ENCODE measurements at places on chromosomes 7 and 10.

GRCh38 chr10:31321396-31321941 is 2.5 kb downstream of the ZEB1 start:
- DNase-seq, result no peak

- DNase-seq, result no peak
Measured at GRCh38 chr7:149261316-149261828, 624 bp upstream of the ZNF783 start.

DNA sequence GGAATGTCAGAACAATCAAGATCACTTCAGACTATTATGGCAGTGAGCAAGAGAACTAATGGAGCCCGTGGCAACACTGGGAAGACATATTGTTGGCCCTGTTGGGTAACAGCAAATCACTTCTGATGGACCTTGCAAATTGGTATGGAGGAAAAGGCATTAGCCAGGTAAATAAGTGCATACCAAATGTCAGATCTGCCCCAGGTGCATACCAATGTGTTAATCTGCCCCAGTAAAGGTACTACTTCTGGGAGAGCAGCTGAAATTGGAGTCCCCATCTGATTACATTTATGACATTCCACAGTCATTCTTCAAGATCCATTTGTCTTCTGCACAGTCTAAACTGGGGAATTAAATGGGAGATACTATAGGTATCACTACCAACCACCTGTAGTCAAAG is 3.7 kb upstream of the SGMS1 start:
- no peak for DNase-seq

DNA sequence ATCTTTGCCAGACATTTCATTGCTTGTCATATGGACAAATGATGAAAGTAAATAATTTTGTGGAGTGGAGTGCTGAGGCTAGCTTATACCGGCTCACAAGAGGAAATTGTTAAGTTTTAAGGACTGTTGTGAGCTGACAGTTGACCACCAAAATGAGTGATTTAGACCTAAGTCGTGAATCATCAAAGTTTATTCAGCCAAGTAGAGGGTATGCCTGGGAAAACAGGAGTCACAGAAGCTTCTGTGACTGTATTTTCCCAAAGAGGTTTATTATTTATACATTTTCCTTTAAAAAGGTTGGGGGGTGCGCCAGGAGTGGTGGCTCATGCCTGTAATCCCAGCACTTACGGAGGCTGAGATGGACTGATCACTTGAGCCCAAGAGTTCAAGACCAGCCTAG is 21.8 kb downstream of the MRPS24 start:
- DNase-seq, result no peak

DNA sequence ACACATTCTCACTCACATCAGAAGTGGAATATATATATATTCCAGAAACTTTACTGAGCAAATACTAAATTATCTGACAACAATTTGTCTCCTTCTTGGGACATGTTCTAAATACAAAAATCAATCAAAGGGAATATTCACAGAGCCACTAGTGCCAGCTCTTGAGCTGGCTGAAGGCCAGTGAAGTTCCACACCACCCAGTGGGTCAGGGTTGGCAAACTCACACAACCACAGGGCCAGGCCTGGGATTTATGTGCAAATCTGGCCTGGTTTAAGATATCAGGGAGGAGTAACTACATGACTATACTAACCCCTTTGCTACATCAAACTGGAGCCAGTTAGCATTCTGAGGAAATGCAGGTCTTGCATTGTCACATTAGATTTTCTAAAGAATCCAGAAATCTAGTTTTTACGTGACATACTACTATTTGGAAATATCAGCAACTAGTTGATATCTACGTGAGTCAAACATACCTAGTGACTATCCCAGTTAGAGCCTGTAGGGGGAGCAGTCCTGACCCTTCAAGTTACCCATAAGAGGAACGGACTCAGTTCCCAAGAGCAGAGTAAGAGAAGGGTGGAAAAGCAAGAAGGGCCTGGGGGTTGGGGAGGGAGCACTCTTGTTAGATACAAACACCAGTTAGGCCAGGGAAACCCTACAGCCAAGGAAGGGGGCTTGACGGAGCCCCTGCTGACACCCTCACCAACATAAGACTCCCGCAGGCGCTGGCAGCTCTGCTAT is 600.4 kb downstream of the KCNMA1 start:
- no peak for DNase-seq

- no peak for DNase-seq
Measured at GRCh38 chr7:37430640-37431039, 18.0 kb downstream of the ELMO1 start.

- DNase-seq, result no peak
Measured at GRCh38 chr7:98963305-98963704, 85.0 kb downstream of the TRRAP start.

DNA sequence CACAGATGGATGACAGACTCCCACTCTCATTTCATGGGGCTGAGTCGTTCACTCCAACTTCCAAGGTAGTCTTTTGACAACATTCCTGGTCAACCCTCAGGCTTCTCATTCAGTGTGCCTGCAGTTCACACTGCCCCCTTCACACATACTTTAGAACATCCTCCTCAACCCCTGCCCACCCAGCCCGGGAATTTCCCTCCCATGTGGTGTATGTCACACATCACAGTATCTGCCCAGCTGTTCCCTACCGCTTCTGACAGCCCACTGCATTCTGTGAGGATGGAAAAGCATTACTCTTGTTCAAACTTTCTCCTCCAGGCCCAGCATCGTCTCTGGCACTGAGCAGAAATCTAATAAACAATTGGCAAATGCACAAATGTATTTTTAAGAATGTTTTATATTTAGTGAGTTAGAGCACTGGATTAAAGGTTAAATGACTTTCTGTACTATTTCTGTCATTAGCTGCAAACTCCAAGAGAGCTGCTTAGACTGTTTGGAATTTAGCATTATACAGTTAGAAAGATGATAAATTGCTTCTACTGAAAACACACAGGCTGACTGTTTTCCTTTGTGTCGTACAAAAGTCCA is 110.4 kb downstream of the SFMBT2 start:
- DNase-seq, result no peak

DNA sequence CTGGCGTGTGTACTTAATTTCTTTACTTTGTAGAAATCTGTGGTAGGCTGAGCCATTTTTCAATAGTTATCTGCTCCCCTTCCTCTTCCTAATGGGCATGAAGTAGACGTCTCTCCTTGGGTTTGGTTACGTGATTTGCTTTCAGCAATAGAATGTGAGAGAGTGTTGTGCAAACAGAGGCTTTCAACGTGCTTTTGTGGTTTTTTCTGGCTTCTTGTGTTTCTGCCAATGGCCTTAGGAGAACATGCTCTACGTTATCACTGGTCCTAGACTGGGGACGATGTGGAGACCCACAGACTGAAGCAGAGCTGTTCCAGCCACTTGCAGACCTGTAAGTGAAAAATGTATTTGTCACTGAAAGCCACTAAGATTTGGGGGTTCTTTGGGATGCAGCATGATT is 107.2 kb upstream of the NPTX2 start:
- no peak for DNase-seq

- peak; percentile 90 for DNase-seq
Measured at GRCh38 chr10:79148452-79149344, 79.9 kb downstream of the ZMIZ1 start.

GRCh38 chr7:136807598-136807997 is 60.9 kb upstream of the CHRM2 start:
- no peak for DNase-seq

GRCh38 chr7:156684251-156684650 is 43.7 kb downstream of the RNF32 start:
- DNase-seq, result no peak

DNA sequence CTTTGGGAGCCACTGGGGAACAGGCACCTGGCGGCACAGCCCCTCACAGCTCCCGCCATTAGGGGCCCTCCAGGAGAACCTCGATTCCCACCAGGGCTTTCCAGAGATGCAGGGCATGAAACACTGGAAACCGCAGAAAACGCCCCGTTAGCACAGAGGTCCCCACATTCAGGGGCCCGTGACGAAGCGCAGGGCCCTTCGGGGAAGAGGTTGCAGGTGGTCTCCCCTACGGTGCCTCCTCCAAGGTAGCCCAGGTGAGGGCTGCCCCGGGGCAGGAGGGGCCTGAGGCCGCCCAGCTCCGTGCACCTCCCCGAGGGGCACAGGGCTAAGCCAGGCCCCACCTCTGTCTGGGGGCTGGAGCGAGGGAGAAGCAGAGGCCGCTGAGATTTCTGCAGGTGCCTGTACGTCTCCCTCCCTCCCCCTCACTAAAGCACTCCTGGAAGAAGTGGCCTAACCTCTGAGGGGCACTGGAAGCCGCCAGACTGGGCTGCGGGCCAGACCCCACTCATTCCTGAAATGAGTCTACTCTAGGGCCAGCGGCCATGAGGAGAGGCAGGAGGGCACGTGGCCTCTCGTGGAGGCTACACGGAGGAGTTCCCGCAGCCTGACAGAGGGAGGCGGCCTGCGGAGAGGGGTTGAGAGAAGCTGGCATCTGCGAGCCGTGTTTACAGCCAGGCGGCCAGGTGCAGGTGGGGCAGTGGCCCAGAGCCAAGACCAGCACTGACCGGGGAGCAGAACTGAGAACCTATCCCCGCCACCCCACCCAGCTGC is 6.9 kb downstream of the PDGFA start:
- DNase-seq, result peak; percentile 68

DNA sequence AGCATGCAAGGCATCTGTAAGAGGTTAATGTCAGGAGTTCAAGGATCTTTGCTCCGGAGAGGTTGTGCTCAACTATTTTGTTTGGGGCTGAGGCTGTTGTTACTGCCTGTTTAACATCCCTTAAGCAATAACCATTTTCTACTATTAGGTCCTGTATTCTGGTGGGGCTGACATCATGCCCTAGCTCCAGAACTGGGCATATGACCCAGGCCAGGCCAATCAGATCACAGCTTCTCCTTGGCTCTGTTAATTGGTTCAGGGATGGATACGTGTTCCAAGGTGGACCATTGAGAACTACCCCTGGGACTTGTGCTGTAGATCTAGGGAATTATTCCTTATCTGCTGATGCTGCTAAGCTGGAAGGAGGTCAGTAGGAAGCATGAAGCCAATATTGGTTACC is 67.0 kb downstream of the SYPL1 start:
- DNase-seq, result no peak

DNA sequence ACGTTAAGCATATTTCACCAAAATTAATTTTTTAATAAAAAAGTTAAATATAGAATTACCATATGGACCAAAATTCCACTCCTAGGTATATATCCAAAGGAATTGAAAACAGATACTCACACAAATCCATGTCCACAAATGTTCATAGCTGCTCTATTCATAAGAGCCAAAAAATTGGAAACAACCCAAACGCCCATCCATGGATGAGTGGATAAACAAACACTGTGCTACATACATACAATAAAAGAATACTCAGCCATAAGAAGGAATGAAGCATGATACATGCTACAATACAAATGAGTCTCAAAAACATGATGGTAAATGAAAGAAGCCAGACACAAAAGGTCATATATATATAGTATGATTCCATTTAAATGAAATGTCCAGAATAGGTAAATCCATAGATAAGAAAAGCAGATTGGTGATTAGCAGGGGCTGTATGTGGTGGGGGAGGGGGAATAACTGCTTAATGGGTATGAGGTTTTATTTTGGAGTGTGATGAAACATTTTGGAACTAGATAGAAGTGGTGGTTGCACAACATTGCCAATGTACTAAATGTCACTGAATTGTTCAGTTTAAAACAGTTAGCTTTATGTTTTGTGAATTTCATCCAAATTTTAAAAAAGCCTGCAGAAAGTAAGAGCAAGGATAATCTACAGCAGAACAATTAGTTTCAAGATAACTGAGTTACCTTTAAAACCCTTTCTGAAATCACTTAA is 101.2 kb upstream of the EFCAB10 start:
- DNase-seq, result no peak

GRCh38 chr7:22051886-22052673 is 106.4 kb upstream of the CDCA7L start:
- DNase-seq, result no peak

DNA sequence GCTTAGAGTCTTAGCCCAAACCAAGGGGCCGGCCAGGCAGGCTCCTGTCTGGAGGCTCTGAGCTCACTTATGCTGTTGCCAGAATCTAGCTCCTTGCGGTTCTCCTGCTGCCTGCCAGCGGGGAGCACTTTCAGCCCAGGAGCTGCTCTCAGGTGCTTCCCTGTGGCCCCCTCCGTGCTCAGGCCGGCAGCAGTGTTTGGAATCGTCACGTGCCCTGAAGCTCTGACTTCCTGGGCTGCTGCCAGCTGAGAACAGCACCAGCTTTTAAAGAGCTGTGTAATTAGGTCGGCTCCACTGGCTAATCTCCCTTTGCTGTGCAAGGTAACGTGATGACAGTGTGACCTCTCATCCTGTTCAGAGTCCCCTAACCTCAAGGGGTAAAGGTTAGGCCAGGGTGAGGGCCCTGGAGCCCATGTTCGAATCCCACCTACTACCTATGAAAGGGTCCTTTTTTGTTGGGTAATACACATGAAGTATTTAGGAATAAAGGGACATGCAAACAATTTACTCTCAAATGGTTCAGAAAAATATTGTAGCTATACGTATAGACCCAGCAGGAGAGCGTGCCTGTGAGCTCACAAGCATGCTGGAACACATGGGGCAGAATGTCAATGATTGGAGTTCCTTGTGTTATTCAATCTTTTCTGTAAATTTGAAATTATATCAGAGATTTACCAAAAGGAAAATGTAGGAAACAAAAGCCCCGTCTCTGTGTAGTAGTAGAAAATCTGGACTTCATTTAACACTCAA is 16.6 kb downstream of the ZNF862 start:
- DNase-seq, result peak; percentile 77

- DNase-seq, result no peak
Measured at GRCh38 chr7:13111230-13111629, 423.8 kb downstream of the ARL4A start.
